ENCODE measurements at places on chromosomes 1 and 21.

GRCh38 chr1:111448482-111448917, 556 bp downstream of the WDR77 start:
- DNase-seq, result peak; percentile 73

- no peak for DNase-seq
Measured at GRCh38 chr1:33826311-33826710, 37.6 kb upstream of the HMGB4 start.

DNA sequence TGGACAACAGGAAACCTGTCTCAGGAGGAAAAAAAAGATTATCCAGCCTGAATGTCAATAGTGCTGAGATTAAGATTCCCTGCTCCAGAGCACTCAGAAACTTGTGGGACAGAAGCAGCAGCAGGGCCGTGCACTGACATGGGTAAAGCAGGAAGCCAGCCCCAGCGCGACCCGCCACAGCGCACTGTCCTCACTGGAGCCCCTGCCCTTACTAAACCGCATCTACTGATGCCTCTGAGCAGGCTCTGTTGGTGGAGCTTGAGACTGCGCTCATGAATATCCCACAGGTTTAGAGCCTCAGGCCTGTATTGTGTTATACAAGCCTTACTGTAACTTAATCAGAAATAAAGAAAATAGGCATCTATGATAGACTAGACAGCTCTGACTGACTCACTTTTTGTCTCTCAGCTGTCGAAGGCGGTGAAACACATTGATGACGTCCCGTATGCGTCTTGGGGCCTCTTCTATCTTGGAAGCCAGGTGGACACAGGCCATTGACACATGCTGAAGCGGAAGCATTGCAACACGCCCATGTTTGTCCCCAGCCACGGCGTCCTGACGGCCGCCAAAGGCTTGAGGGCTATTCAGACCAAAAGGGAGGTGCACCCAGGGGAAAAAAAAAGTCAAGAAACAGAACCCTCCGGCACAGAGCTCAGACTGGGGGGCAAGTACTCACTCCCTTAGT, 1.2 kb downstream of the CCNL2 start:
- DNase-seq, result peak; percentile 91

- peak; percentile 12 for DNase-seq
Measured at GRCh38 chr1:47738560-47739182, 258.5 kb downstream of the TRABD2B start.

DNA sequence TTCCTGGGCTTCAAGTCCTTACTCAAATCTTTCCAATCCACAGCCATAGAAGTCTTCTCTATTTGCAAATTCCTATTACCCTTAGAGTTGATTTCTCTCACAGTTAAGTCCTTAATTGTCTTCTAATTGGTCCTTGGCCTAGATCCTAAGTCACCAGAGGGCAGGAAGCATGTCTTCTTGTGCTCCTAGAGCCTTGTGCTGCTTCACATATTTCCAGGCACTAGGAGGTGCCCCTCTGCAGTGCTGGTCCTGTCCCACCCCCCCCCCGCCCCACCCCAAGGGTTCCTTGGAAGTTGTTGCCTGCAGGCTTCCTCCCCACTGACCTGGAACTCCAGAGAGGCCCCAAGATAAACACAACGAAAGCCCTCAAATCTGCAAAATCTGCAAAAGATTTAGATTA, 28.1 kb upstream of the TARBP1 start:
- no peak for DNase-seq

DNA sequence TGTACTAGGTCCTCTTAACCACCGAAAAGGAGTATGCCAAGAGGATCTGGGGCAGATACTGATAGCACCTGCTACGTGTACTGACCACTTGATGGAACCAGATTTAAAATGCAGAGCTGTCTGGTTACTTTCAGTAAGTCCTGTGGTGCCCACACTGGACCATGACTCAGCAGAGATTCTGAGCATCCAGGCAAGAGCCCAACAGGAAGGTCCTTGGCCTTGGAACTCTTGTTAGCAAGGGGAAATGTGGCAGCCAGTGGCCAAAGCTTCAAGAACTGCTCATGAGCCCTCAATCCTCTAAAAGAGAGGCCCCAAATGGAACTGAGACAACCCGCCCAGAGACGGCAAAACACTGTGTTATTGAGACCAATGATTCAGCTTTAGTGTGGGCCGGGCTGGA, 4.2 kb upstream of the GJB5 start:
- no peak for DNase-seq

- DNase-seq, result no peak
Measured at GRCh38 chr1:208433971-208434370, 189.8 kb upstream of the PLXNA2 start.
